ENCODE measurements at places on chromosomes 11 and 22.

DNA sequence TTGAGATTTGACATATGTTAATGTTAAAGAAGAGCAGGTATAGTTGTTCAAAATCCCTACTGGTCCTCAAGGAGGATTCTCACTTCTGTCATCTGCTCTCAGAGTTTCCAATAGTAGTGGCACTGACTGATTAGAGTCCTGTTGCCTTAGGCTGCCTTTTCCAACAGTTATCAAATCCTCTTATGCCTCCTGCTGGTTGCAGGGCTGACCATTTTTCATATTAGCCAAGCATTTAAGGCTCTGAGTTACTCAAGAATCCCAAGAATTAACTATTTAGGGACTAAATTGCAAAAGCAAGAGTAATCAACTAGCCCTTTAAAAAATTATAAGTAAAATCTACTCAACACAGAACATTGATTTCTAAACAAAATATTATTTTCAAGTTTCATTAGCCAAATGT is 212.0 kb upstream of the CHORDC1 start:
- peak; percentile 17 for DNase-seq

DNA sequence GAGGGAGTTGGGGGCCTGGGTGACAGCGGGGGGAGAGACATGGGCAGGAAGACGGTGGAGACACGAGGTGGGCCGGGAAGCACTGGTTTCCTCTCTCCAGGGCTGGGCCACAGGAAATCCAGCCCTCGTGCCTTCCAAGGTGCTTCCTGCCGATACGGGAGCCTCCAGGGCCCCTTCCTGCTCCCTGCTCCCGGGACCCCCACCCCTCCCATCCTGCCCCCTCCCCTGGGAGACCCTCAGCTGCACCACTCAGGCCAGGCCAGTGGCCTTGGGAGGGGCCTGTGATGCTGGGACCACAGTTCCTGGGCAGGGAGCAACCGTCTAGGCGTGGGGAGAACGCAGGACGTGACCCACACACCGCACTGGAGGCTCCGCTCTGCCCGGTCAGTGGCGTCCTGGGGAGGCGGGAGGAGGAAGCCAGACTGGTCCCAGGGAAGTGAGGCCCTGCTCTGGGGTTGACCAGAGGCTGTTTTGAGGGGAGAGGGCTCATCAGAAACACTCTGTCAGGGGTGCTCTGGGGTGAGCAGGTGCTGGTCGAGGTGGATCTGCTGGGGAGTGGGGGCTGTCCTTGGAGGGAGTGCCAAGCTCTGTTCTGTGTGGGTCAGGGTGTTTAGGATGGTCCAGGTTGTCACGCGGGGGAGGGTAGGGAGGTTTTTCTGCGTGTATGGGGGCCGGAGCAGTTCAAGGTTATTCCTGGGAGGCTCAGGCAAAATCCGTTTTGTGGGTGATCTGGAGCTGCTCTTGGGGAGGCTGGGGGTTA is at the start of gene SHANK3:
TSS of gene SHANK3 (plus strand) at position 353 of the 760 bp plus-strand sequence.
- no peak for DNase-seq

- DNase-seq, result no peak
Measured at GRCh38 chr22:24688256-24688655, 85.3 kb downstream of the GGT1 start.

DNA sequence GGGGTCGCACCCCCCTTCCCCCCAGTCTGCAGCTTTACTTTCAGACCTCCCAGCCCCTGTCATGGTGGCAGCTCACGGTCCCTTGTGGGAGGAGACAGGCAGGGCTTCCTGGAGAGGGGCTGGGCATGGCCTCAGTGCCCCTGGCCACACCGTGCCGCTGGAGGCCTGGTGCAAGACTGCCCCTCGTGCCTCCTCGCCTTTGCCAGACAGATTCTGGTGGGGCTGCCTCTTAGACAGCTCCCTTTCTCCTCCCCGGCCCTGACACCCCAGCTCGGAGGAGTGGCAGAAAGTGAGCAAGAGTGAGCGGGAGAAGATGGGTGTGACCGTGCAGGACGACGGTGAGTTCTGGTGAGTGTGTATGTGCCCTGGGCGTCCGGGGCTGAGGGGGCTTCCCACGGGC is 12.1 kb upstream of the MYO7A start:
- no peak for DNase-seq

DNA sequence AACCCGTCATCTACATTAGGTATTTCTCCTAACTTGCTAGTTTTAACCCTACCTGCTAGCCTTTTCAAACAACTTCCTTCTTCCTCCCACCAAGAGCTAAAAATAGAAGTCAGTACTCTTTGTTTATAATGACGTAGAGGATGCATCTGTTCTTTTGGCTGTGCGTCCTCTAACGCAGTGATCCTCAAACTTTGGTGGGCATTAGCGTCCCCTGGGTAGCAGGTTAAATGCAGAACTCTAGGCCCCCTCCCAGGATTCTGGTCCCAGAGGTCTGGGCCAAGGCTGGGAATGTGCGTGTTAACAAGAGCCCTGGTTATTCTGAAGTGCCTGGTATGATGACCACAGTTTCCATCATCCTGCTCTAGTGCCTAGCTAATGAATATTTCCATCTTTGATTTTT is 67.6 kb downstream of the BARX2 start:
- no peak for DNase-seq

GRCh38 chr11:70805243-70805642 is 406.9 kb downstream of the CTTN start:
- no peak for DNase-seq

GRCh38 chr11:69475866-69476471 is 5.5 kb upstream of the LINC01488 start:
- DNase-seq, result no peak

DNA sequence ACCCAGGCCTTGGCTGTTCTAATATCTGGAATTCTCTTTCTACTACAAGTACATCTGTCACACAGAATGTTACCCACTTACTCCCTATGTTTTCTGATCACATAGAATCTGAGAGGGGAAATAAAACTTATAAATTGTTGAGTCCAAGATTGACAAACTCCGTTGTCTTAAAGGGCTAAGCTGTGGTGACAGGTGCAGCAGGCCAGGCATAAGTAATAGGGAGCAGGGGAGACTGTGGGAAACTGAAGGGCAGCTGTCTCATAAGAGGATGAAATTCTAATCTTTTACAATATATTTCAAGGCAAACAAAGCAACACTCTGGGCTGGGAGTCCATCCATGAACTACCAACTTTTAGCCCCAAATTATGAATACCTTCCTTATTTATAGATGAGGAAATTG is 133.9 kb downstream of the SLC1A2 start:
- DNase-seq, result no peak

- no peak for DNase-seq
Measured at GRCh38 chr11:93348930-93349329, 18.4 kb downstream of the DEUP1 start.

DNA sequence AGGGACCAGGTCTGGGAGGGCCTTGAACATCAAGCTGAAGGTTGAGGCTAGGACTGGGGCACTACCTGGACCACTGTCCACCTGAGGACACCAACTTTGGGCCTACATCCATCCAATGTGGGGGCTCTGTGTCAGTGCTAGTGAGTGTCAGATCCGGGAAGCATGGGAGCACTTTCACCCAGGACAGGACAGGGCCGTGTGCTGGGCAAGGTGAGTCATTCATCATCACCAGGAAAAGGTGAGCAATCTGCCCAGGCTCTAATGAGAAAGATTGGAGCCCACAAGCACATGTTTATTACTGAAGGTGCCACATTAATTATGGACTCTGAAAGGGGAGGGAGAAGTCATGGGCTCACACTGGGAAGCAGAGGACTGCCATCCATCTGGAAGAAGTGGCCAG is 39.7 kb upstream of the DRD2 start:
- no peak for DNase-seq

GRCh38 chr11:128398517-128399250 is 188.7 kb downstream of the ETS1 start:
- DNase-seq, result no peak

DNA sequence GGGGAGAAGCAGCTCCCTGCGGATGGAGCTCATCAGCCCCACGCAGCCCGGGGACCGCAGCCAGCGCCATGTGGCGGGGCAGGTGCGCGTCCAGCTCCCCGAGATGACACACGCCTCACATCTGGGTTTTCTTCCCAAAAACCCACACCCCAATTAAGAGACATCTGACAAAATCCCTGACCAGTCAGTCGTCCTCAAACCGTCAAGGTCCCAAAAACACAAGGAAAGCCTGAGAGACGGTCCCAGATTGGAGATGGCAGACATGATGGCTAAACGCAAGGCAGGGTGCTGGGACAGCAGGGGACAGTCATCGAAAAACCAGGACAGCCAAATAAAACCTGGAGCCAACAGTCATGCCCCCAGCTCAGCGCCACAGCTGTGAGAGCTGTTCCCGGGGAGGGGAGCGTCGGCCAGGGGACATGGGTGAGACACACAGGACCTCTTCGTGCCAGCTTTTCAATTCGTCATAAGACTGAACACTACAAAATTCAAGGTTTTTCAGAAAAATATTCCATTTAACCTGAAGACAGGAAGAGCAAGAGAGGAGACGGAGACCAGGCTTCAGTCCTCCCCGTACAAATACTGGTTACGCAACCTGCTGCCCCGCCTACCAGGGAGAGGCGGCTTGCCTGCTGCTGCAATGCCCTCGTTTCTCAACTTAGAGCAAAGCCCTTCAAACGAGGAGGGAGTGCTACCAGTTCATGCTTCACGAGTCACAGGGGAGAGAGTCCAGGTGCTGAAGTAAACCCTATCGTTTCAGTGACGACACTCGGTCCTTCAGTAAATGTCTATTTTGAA is 10.5 kb downstream of the TOLLIP start:
- DNase-seq, result no peak

DNA sequence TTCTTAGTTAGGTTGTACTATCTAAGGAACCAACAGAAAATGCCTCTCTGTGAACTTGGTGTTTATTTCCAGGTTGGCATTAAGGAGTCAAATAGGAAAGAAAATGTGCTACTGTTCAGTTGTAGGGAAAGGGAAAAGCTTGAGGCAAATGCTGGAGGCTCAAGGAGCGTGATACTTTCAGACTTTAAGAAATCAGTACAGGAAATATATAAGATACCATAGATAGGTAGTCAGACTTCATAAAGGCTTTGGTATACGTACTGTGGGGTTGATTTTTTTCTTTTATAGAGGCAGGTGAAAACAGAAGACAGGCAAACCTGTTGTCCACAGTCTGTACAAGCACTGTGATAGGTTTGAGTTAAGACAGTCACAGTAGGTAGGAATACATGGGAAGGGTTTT is 30.8 kb downstream of the EP300 start:
- DNase-seq, result no peak

DNA sequence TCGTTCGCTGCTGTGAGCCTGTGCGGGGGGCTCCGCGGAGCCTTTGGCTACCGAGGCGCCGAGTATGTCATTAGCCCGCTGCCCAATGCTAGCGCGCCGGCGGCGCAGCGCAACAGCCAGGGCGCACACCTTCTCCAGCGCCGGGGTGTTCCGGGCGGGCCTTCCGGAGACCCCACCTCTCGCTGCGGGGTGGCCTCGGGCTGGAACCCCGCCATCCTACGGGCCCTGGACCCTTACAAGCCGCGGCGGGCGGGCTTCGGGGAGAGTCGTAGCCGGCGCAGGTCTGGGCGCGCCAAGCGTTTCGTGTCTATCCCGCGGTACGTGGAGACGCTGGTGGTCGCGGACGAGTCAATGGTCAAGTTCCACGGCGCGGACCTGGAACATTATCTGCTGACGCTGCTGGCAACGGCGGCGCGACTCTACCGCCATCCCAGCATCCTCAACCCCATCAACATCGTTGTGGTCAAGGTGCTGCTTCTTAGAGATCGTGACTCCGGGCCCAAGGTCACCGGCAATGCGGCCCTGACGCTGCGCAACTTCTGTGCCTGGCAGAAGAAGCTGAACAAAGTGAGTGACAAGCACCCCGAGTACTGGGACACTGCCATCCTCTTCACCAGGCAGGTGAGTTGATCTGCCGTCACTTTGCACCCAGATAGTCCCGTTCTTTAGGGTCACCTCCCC is 1.0 kb downstream of the ADAMTS15 start:
- DNase-seq, result no peak

GRCh38 chr11:47445840-47446239 is 3.1 kb downstream of the RAPSN start:
- DNase-seq, result no peak

GRCh38 chr11:58856806-58857205 is 12.3 kb upstream of the GLYATL2 start:
- no peak for DNase-seq

- DNase-seq, result no peak
Measured at GRCh38 chr22:44604991-44605390, 97.0 kb upstream of the PRR5 start.

DNA sequence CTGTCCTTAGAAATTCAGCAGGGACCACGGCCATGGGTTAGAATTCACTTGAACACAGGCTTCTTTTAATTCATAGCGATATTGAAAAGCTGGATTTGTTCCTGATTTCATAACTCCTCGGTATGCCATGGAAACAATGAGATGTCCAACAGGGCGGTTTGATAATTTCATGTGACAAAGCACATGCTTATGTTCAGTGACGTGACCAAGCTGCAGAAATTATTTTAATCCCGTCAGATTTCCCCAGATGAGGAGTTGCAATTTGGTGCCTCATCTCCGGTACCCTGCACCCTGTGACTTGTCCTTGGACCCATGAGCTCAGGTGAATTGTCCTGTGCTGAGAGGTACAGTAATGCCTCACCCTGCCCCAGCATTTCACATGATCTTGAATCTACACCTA is 81.7 kb downstream of the C11orf91 start:
- peak; percentile 30 for DNase-seq

GRCh38 chr11:117313091-117313490 is 3.0 kb downstream of the BACE1 start:
- DNase-seq, result no peak

DNA sequence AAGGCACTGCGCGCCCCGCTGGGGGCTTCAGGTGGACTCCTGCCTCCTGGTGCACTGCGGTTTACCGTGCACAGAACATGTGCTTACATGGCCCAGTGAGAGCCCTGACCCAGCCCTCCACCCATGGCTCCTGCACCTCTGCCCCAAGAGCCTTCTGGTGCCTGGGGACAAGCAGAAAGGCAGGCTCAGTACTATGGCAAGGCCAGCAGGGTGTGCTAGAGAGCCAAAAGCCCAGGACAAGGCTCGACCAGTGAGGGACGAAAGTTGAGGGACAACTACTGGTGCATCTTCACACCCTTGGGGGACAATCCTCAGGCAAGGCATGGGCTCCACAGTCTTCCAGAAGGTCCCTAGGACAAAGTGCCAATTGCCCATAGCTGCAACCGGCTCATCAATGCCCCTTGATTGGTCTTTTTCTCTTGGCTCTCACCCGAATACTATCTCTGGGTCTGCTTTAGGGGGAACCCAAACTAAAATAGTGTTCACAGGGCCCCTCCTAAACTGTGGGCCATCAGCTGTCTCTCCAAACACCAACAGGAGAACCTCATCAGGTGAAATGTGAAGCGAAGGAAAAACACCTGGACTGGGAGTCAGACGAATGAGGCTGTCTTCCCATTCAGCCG is 13.5 kb downstream of the PGA5 start:
- DNase-seq, result peak; percentile 55

- DNase-seq, result no peak
Measured at GRCh38 chr11:118263112-118263511, 985 bp downstream of the MPZL2 start.
